ENCODE measurements at places on chromosomes 4 and X. TPM values are rescaled to one million over a fixed set of nuclear protein-coding genes. Genes with fewer than 3 reads are reported as not detected.

SMIM31 gene
- total RNA-seq = 0.05 TPM

RADX gene
- 0.06 TPM for total RNA-seq

HSFX2 gene
- 0.18 TPM for total RNA-seq

TACR3 gene
- total RNA-seq = not detected

RNF128 gene
- total RNA-seq = 0.06 TPM
